Peyer's patch (tissue), 4 donors: ENCODE measurements at places on chromosomes 3 and 15. TPM values are rescaled to one million over a fixed set of nuclear protein-coding genes. Genes with fewer than 3 reads are reported as not detected.

DNA sequence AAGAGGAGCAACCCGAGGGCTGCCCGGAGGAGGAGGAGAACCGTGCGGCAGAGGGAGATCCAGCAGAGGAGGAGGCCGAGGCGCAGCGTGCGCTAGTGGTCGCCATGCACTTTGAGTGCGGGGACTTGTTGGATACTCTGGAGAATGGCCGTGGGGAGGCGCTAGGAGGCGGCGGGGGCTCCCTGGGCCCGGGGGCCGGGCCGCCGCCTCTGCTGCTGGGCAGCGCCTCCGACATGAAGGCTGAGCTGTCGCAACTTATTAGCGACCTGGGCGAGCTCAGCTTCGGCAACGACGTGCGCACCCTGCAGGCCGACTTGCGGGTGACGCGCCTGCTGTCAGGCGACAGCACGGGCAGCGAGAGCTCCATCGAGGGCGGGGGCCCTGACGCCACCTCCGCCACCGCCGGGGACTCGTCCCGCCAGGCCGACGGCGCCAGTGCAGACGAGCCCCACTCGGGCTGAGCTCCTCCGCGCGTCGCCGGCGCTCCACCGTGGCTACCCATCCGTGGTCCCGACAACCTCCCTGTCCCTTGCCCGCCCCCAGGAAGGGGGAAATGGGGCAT is 2.0 kb downstream of the FAM43A start:
- H3K4me1 ChIP-seq, result peaks cover 45% of the 10 kb centered on the region
- no peaks in the 10 kb centered on the region for H3K27me3 ChIP-seq
- peak; percentile 86 for DNase-seq
- H3K36me3 ChIP-seq, result no peaks in the 10 kb centered on the region
- peak overlapping the region; percentile 97 for H3K27ac ChIP-seq

- DNase-seq, result no peak
- no peaks in the 10 kb centered on the region for H3K4me1 ChIP-seq
- no peaks in the 10 kb centered on the region for H3K27me3 ChIP-seq
- H3K36me3 ChIP-seq, result no peaks in the 10 kb centered on the region
- no peak overlapping the region for H3K4me3 ChIP-seq
Observed at GRCh38 chr3:132593947-132594323, 3.1 kb upstream of the ACKR4 start.

- no peak for DNase-seq
- H3K4me1 ChIP-seq, result peaks cover 3% of the 10 kb centered on the region
- peak overlapping the region; percentile 83 for H3K27ac ChIP-seq
- no peaks in the 10 kb centered on the region for H3K36me3 ChIP-seq
- peak overlapping the region; percentile 85 for H3K4me3 ChIP-seq
- H3K27me3 ChIP-seq, result no peaks in the 10 kb centered on the region
Observed at GRCh38 chr15:40108061-40108854, 421 bp downstream of the BMF start.

Gene MUC20
- total RNA-seq, result 57.8 TPM

Gene SYNPR
- total RNA-seq, result not detected
